Right atrium auricular region (tissue), 2 donors: ENCODE measurements at places on chromosomes 5 and 9.
A peak's percentile ranks its signal among the peaks of the same experiment; 100 is the strongest.

DNA sequence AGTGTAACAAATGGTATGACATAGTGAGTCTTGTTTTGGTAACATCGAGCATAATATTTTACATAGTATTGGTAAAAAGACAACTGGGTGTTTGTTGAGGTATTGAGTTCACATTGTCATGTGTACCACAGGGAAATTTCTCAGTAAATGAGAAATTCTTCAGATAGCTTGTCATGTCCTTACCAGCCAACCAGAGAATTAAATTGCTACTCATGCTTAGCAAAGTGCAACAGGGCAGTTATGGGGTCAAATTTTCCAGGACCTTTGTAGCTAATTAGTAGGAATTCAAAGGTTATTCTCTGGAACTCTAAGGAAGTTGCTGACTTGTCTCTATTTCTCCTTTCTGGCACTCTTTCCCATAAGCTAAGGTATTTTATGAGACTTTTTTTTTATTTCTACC lies 595.7 kb downstream of the EFNA5 start:
- no peaks in the 10 kb centered on the region for H3K36me3 ChIP-seq
- H3K4me1 ChIP-seq, result no peaks in the 10 kb centered on the region
- no peak for DNase-seq
- H3K4me3 ChIP-seq, result no peak overlapping the region
- no peak overlapping the region for H3K27ac ChIP-seq
- no peaks in the 10 kb centered on the region for H3K27me3 ChIP-seq

DNA sequence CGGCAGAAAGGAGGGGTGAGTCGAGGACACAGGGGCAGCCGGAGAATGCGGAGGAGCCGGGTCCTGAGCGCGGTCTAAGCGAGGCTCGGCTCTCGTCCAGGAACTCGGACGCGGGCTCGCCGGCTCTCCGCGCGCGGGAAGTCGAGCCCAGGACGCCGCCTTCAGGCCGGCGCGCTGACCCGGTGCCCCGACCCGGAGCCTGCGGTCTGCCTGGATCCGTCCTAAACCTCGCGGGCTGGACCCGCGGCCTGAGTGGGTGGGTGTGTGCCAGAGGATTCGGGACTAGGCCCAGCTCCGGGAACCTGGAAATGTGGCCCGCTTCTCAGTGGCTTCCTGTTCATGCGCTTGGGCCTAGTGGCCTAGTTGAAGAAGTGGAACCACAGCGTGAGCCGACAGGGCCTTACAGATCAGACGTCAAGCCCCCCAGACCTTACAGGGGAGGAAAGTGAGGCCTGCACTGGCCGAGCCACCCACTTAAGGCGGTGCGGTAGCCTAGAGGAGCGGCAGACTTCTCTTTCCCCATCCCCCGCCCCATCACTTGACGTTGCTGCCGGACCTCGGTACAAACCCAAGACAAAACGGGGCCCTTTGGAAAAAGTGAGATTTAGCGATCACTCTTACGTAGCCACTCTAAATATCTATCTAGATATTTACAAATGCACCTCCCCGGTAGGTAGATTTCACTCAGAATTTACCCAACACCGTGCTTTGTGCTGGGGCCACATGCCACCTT lies 1.2 kb downstream of the CDKN2B-AS1 start:
- H3K36me3 ChIP-seq, result no peaks in the 10 kb centered on the region
- DNase-seq, result peak; percentile 59
- H3K27me3 ChIP-seq, result peaks cover 16% of the 10 kb centered on the region
- peak overlapping the region; percentile 64 for H3K4me3 ChIP-seq
- no peaks in the 10 kb centered on the region for H3K4me1 ChIP-seq

DNA sequence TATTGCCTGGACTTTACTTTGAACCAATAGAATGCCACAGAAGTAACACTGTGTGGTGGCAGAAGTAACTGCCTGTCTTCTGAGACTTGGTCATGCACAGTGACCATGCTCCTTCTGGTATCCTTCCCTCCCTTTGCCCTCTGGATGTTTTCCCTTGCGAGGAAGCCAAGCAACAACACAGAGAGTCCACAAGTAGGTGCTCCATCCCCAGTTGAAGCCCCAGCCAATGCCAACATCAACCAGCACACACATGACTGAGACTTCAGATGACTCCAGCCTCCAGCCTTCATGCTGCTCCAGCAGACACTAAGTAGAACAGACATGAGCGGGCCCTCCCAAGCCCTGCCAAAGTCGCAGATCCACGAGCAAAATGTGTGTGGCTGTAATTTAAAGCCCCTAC lies 129.6 kb downstream of the EPB41L4A start:
- H3K27me3 ChIP-seq, result no peaks in the 10 kb centered on the region
- no peak for DNase-seq
- peaks cover 24% of the 10 kb centered on the region for H3K4me1 ChIP-seq
- H3K4me3 ChIP-seq, result no peak overlapping the region

DNA sequence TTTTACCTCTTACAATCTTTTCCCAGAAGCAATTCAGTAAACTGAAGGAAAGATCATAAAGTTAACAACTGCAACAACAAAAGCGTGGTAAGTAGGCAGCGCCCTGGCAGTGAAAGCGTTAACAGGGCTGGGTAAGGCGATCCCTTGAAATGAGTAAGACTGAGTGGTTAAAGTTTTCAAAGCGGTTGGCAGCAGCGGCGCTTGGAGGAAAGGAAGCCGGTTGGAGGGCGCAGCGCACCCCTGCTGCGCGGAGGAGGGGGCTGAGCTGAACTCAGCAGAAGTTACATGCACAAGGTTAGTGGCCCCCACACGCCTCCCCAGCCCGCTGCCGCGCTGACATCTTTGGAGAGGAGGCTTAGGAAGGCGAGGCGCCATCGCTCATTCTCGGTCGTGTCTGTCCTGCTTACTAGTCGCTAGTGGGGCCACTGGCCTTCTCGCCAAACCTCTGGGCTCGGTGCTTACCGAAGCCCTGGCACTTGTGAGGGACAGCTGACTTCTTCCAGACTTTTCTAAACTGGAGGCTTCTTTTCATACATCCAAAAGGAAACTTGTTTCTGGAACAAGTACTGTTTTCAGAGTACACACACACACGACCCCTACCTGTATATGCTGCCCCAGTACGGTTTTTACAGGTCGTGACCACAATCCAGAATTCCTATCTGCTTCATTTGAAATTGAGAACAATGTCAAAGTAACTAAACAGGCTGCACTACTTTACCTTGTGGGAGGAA lies at the start of gene SH3RF2:
TSS of gene SH3RF2 (plus strand) at position 178 of the 731 bp plus-strand sequence. CDS start 1,351 bp downstream, outside the sequence.
- H3K27me3 ChIP-seq, result no peaks in the 10 kb centered on the region
- H3K36me3 ChIP-seq, result no peaks in the 10 kb centered on the region
- peaks cover 45% of the 10 kb centered on the region for H3K4me1 ChIP-seq
- DNase-seq, result no peak

GRCh38 chr5:160852049-160852448 lies at the start of gene ATP10B:
Gene ATP10B, minus strand, starts transcription at chr5:160852211. Its CDS starts 164,137 bp downstream, at chr5:160688074.
- H3K4me3 ChIP-seq, result no peak within 1 kb of the TSS
- H3K27ac ChIP-seq, result no peak within 1 kb of the TSS
- no peaks in the 10 kb centered on the region for H3K4me1 ChIP-seq
- H3K27me3 ChIP-seq, result no peaks in the 10 kb centered on the region
- H3K36me3 ChIP-seq, result no peaks in the 10 kb centered on the region
- no peak for DNase-seq
